Effector CD4-positive, alpha-beta T cell (primary cell): ENCODE measurements at places on chromosomes 16 and 17.

- no peak for DNase-seq
Observed at GRCh38 chr17:48757524-48757961, 29.0 kb upstream of the HOXB13 start.

GRCh38 chr16:56281249-56281805 is 90.0 kb downstream of the GNAO1 start:
- DNase-seq, result no peak

DNA sequence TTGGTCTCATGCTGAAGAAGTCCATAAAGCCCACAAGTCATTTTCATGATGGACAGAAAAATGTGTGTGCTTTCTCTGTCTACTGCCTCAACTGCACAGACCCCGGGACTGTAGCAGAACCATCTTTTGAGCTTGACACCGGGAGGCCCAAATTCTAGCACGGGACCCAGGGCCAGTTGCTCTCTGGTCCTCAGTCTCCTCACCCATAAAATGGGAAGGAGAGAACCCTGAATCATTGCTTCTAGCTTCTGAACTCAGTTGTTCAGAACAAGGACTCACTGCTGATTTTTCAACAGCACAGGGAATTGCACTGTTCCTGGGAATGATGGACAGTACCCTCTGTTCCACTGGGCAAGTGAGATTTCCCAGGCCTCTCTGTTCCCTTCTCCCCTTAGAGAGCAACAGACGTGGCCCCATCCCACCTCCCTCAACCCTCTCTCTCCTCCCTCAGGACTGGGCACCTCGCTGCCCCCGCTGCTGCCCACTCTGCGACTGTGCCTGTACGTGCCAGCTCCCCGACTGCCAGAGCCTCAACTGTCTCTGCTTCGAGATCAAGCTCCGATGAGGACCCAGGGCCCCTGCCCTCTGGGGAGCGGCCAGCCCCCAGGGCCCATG is 2.2 kb upstream of the ALDOA start:
- DNase-seq, result no peak

DNA sequence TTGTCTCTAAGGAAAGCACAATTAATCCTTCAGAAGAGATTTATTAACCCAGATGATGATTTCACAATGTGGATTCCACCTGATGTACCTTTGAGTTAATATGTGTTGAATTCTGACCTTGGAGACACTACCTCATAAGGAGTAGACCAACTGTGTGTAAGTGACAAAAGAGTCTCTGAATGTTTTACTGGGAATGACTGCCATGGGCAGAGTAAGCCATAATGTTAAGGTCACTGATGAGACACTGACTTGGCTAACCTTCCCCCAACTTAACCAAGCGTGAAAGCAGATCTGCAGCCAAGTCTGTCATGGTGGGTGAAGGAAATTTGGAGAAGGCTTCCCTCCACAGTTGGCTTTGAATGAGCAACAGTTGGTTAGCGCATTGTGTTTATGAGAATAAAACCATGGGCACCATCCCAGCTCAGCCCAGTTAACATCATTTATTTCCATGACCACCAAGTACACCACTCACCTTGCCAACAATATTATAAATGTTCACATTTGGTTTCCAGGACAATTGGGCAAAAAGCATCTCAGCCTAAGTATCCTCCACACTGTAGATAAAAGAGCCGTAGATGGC is 618.5 kb downstream of the KCNJ2 start:
- no peak for DNase-seq
